ENCODE measurements at places on chromosomes 3 and 15. TPM values are rescaled to one million over a fixed set of nuclear protein-coding genes. Genes with fewer than 3 reads are reported as not detected.
A peak's percentile ranks its signal among the peaks of the same experiment; 100 is the strongest.

DNA sequence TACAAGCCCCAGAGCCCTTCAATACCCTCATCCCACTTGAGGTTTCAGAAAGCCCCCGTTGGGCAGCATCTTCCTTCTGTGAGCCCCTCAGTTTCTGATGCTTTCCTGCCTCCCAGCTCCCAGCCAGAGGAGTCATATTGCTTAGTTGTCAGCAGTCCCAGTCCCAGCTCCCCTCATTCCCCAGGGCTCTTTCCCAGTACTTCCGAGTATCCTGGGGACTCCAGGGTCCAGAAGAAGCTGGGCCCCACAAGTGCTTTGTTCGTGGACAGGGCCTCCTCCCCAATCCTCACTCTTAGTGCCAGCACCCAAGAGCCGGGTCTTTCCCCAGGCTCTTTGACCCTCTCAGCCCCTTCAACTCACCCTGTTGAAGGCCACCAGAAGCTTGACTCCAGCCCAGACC lies 43.9 kb downstream of the CDAN1 start:
- H3K27ac ChIP-seq = no peak overlapping the region
- H3K4me1 ChIP-seq = no peaks in the 10 kb centered on the region
- no peaks in the 10 kb centered on the region for H3K36me3 ChIP-seq
- H3K4me3 ChIP-seq = no peak overlapping the region
- H3K27me3 ChIP-seq = no peaks in the 10 kb centered on the region

GRCh38 chr3:34258271-34258998 lies 460.0 kb downstream of the PDCD6IP start:
- DNase-seq = no peak
- H3K4me1 ChIP-seq = no peaks in the 10 kb centered on the region
- H3K27me3 ChIP-seq = no peaks in the 10 kb centered on the region
- H3K27ac ChIP-seq = no peak overlapping the region
- no peak overlapping the region for H3K4me3 ChIP-seq

GRCh38 chr15:88791637-88792036 lies 11.6 kb upstream of the ACAN start:
- no peaks in the 10 kb centered on the region for H3K36me3 ChIP-seq
- no peak overlapping the region for H3K27ac ChIP-seq
- H3K4me1 ChIP-seq = no peaks in the 10 kb centered on the region
- H3K4me3 ChIP-seq = no peak overlapping the region
- no peak for DNase-seq

GRCh38 chr3:45908761-45909160 lies 22.4 kb downstream of the CCR9 start:
- H3K4me1 ChIP-seq = peaks cover 17% of the 10 kb centered on the region
- no peak for DNase-seq
- no peak overlapping the region for H3K27ac ChIP-seq
- H3K4me3 ChIP-seq = no peak overlapping the region
- H3K27me3 ChIP-seq = no peaks in the 10 kb centered on the region
- peaks cover 8% of the 10 kb centered on the region for H3K36me3 ChIP-seq

GRCh38 chr15:47541562-47541961 lies 175.7 kb upstream of the SEMA6D start:
- DNase-seq = no peak
- H3K36me3 ChIP-seq = no peaks in the 10 kb centered on the region
- no peaks in the 10 kb centered on the region for H3K4me1 ChIP-seq
- no peaks in the 10 kb centered on the region for H3K27me3 ChIP-seq
- H3K4me3 ChIP-seq = no peak overlapping the region

The TMEM212 gene
- total RNA-seq = not detected

DNA sequence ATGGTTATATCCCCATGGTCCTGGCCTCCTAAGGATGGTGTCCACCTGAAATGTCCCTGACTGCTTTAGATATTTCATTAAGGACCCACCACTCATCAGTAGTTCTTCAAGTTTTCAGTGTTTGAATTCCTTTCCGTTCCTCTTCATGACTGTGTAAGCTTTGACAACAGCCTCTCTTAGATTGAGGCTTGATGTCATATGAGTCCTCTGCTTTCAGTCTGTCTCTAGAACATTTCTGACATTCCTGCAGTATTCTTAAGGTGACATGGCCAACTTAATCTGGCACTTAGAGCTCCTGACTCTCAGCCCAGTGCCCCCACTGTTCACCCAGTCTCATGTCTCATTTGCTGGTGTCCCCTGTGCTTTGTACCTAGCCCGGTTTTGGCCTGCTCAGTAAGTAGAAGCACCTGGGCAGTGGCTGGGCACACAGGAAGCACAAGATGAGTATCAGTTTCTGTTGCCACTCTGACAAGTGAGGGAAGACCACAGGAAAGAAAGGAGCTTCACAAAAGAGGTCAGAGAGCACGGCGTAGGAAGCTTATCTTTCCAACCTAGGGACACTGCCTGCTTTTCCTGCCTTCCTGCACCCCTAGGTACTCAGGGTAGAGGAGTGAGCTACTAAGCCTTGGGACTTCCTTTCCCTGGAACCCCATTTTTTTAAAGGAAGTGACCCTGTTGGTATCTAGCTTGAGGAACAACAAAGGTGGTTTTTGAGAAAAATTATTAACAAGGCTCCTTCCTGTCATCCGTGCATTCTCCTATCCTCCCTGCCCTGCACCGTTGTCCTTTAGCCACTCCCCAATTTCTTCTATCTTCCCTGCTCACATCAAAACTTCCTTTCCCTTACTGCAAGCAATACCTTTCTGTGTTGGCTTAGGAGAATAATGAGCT lies 103.1 kb downstream of the KLHL25 start:
- peak overlapping the region; percentile 62 for H3K4me3 ChIP-seq
- peaks cover 12% of the 10 kb centered on the region for H3K36me3 ChIP-seq
- peak; percentile 87 for DNase-seq
- no peaks in the 10 kb centered on the region for H3K27me3 ChIP-seq
- H3K27ac ChIP-seq = peak overlapping the region; percentile 97
- peaks cover 63% of the 10 kb centered on the region for H3K4me1 ChIP-seq

- no peaks in the 10 kb centered on the region for H3K36me3 ChIP-seq
- no peak overlapping the region for H3K4me3 ChIP-seq
- no peaks in the 10 kb centered on the region for H3K27me3 ChIP-seq
- DNase-seq = no peak
These were observed 9.1 kb upstream of the CAMP start for GRCh38 chr3:48214225-48214624.

GRCh38 chr3:66603151-66603611 lies 102.4 kb upstream of the LRIG1 start:
- no peak for DNase-seq
- no peaks in the 10 kb centered on the region for H3K36me3 ChIP-seq
- H3K27ac ChIP-seq = no peak overlapping the region
- no peaks in the 10 kb centered on the region for H3K4me1 ChIP-seq
- no peaks in the 10 kb centered on the region for H3K27me3 ChIP-seq
- H3K4me3 ChIP-seq = no peak overlapping the region

DNA sequence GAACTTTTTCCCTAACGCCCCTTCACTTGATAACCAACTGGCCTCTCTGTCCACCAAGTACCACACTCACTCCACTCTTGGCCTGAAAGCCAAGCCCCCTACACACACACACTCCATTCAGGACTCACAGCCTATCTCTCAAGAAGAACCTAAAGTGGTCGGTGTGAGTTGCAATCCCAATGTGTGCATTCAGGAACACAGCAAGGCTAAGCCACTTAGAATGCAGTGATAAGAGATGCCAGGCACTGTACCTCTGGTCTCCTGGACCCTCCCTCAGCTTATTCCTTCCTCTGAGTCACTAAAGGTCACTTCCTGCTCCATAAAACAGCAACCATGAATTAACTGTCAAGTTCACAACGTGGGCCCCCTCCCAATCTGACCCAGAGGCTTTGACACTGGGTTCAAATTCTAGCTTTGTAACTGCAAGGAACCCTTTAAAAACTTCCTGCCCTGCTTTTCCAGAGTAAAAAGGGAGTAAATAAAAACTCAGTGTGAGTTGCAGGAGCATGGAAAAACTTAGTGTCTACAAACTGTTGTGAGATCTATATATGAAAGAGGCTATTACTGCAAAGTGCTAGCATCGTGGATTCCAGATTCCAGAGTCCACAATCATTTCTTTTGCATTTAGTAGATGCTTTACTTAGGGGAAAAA lies 17.6 kb upstream of the KCNMB3 start:
- H3K27ac ChIP-seq = no peak overlapping the region
- DNase-seq = no peak
- no peak overlapping the region for H3K4me3 ChIP-seq
- H3K27me3 ChIP-seq = no peaks in the 10 kb centered on the region
- H3K4me1 ChIP-seq = peaks cover 7% of the 10 kb centered on the region

- peak overlapping the region; percentile 77 for H3K4me3 ChIP-seq
- no peaks in the 10 kb centered on the region for H3K36me3 ChIP-seq
- no peaks in the 10 kb centered on the region for H3K27me3 ChIP-seq
- H3K4me1 ChIP-seq = peaks cover 45% of the 10 kb centered on the region
These were observed 466 bp downstream of the IQSEC1 start for GRCh38 chr3:13072600-13073325.

- peak overlapping the region; percentile 99 for H3K27ac ChIP-seq
- peaks cover 49% of the 10 kb centered on the region for H3K4me1 ChIP-seq
- DNase-seq = no peak
These were observed 87.4 kb upstream of the C15orf39 start for GRCh38 chr15:75114327-75114726.

The CHRNA5 gene
- total RNA-seq = 14.3 TPM

The TEX55 gene
- total RNA-seq = not detected

The DUOXA2 gene
- not detected for total RNA-seq

The CCDC9B gene
- total RNA-seq = 0.19 TPM

DNA sequence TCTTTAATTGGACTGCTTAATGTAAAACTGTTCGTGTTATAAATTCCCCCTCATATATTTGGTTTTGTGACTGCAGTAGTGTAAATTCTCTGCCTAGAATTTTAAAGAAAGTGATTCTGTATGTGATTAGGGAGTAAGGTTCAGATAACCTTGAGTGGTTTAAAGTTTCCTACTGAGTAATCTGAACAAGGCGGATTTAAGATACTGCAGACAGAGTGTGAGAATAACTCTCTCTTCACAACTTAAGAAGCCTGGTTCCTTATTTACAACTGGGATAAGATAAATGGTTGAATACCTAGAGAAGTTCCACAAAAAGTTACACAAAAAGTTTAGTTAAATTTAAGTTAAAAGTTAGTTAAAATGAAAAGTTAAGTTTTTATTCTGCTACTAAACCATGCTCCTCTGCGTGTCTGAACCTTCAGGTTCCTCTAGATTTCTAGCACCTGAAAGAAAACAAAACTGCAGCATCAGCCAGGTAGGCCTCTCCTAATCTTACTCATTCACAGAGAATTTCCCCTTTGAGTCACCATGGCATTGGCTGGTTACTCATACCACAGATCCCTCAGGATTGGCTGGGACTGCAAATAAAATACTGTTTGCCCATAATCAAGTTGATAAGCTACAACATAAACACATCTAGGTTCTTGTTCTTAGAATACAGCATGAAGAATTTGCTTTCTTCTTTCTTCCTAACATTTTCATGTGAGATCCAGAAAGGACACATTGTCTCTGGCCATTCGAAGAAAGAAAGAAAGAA lies at the start of gene ARL14:
Gene ARL14, plus strand, starts transcription at position 614 of the 757 bp plus-strand sequence. CDS start 187 bp downstream, outside the sequence.
- no peak for DNase-seq
- H3K36me3 ChIP-seq = no peaks in the 10 kb centered on the region
- no peaks in the 10 kb centered on the region for H3K27me3 ChIP-seq

DNA sequence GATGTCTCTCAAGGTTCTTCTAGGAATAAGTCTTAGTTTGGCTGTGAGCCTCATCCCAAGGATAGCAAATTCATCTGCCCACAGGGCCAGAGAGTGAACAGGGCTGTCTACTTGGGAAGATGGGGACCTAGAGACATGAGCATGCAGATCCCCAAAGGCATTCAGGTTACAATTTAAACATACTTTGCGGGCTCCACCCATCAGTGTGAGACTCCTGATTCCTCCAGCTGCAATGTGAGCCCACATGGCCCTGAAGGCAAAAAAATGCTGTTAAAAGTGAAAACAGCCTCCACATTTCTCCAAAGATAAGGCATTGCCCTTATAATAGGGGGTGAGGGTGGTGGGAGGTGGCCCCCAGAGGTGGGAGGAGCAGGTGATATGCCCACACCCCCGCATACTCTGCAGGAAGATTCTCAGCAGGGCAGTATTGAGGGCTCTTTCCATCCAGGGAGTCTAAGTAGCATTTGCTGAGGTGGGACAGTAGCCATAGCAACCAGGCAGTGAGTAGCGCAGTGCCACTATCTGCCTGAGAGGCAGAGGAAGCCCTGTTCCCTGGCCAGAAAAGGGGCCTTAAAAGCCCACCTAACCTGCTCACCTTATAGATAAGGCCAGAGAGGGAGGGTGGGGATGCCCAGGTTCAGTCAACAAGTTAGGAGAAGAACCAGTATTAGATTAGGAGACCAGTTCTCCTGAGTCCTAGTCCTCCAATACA lies 31.2 kb downstream of the TGM4 start:
- H3K36me3 ChIP-seq = no peaks in the 10 kb centered on the region
- DNase-seq = no peak
- H3K4me1 ChIP-seq = no peaks in the 10 kb centered on the region

DNA sequence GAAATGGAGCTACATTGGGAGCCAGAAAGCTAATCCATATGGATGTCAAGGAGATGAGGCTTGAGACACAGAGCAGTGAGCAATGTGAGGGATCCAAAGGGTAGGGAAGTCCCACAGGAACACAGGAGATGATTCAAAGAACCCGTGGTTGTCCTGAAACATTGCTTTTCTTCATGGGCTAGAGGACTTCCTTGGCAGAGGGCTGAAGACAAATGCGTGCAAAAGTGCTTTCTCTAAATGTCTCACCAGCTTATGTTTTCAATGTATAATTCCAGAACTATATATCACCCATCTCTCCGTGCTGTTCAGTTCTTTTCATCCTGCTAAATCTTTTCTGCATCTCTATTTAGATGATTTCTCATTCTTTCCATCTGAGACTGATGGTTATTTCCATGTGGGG lies 46.0 kb upstream of the GOLGA8A start:
- no peak for DNase-seq
- H3K27me3 ChIP-seq = no peaks in the 10 kb centered on the region
- H3K36me3 ChIP-seq = no peaks in the 10 kb centered on the region
- H3K4me3 ChIP-seq = no peak overlapping the region
- no peaks in the 10 kb centered on the region for H3K4me1 ChIP-seq

GRCh38 chr15:73989001-73989798 lies 2.9 kb downstream of the STOML1 start:
- no peaks in the 10 kb centered on the region for H3K27me3 ChIP-seq
- H3K4me1 ChIP-seq = peaks cover 44% of the 10 kb centered on the region
- no peaks in the 10 kb centered on the region for H3K36me3 ChIP-seq
- no peak overlapping the region for H3K27ac ChIP-seq

DNA sequence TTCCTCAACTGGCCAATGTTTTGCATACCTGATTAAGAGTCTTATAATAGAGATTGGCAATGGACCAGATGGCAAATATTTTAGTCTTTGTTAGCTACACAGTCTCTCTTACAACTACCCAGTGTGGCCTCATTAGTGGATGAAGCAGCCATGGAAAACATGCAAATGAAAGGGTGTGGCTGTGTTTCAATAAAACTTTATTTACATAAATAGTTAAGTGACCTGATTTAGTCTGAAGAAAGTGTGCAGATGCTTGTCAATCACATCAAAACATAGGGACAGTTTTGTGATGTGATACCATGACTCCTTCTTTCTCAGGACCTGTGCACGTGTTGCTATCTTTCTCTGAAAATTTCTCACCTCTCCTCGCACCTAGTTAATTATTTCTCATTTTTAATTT lies 309.8 kb upstream of the GRM7 start:
- DNase-seq = no peak
- no peaks in the 10 kb centered on the region for H3K4me1 ChIP-seq
- H3K27me3 ChIP-seq = no peaks in the 10 kb centered on the region

The PAK2 gene
- 59.1 TPM for total RNA-seq

The CAMKV gene
- total RNA-seq = 0.16 TPM

Data from GM12878 (cell line).